ENCODE measurements at places on chromosomes 3 and 15. TPM values are rescaled to one million over a fixed set of nuclear protein-coding genes. Genes with fewer than 3 reads are reported as not detected.

- no peak for DNase-seq
- H3K4me1 ChIP-seq = no peaks in the 10 kb centered on the region
- no peak overlapping the region for H3K27ac ChIP-seq
These were observed 86.5 kb downstream of the B3GNT5 start for GRCh38 chr3:183339461-183340086.

- peak; percentile 85 for DNase-seq
- no peaks in the 10 kb centered on the region for H3K4me1 ChIP-seq
- H3K36me3 ChIP-seq = no peaks in the 10 kb centered on the region
- H3K27me3 ChIP-seq = no peaks in the 10 kb centered on the region
- H3K27ac ChIP-seq = no peak overlapping the region
These were observed 4.3 kb upstream of the MYL3 start for GRCh38 chr3:46867550-46867898.

- no peak overlapping the region for H3K27ac ChIP-seq
- no peak overlapping the region for H3K4me3 ChIP-seq
- no peak for DNase-seq
- H3K4me1 ChIP-seq = no peaks in the 10 kb centered on the region
- no peaks in the 10 kb centered on the region for H3K27me3 ChIP-seq
These were observed 29.7 kb downstream of the EPHB1 start for GRCh38 chr3:134824791-134825190.

DNA sequence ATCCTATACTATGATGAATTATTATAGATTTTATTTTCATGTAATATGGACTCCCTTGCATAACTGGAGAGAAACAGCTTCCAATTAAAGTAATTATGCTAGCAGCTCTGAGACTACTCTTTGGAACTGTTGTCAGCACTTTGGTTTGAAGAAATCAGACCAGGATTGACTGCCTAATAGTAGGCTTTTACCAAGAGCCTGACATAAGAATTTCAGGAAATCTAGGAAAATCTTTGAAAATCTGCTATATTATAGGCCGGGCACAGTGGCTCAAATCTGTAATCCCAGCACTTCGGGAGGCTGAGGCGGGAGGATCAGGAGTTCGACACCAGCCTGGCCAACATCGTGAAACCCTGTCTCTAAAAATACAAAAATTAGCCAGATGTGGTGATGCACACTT lies 62.9 kb downstream of the ZNF609 start:
- DNase-seq = no peak
- H3K27me3 ChIP-seq = no peaks in the 10 kb centered on the region
- peaks cover 15% of the 10 kb centered on the region for H3K4me1 ChIP-seq
- no peak overlapping the region for H3K4me3 ChIP-seq
- H3K36me3 ChIP-seq = no peaks in the 10 kb centered on the region

DNA sequence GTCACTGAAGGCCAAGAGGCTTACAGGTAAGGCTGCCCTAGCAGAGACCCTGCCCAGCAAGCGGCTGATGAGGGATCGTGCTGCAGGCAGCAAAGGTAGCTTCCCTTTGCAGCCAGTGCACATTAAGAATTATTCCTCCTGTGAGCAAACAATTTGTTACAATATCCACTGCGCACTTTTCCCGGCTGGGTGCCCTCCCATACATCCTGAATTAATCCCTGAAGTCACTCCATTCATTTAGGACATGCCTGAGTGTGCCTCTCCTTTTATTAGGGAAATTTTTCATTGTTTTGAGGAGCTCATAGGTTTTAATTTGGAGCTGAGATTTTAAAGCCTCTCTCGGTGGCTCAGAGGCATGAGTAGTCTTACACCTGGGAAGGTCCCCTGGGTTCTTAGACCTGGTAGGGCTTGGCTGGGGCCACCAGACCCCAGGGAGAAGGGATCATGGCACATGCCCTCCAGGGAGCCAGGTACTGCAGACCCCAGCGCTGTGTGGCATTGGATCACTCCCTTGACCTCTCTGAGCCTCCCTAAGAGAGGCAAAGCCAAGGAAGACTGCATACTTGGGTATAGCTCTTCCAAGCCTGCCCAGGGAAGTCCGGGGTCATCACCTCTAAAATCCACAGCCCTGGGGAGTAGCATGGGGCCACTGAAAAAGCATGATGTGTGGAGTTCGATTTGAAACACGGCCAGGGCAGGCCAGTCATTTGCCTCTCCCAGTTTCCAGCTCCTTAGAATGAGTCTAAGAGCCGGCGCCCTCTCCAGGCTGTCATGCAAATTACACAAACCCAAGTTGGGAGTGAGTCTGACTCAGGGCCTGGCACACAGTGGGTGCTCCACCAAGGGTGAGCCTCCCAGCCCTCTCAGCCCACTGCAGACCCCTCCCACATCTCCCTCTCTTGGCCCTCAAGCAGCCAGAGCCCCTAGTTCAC lies 151.9 kb upstream of the LINGO1 start:
- no peaks in the 10 kb centered on the region for H3K36me3 ChIP-seq
- no peaks in the 10 kb centered on the region for H3K27me3 ChIP-seq
- no peak for DNase-seq
- no peak overlapping the region for H3K27ac ChIP-seq
- no peak overlapping the region for H3K4me3 ChIP-seq
- H3K4me1 ChIP-seq = no peaks in the 10 kb centered on the region

- no peak overlapping the region for H3K4me3 ChIP-seq
- H3K4me1 ChIP-seq = no peaks in the 10 kb centered on the region
- H3K36me3 ChIP-seq = no peaks in the 10 kb centered on the region
- DNase-seq = no peak
These were observed 60.8 kb upstream of the ARHGEF3 start for GRCh38 chr3:56862352-56863062.

ST6GAL1 gene
- total RNA-seq = 17.2 TPM

RLBP1 gene
- not detected for total RNA-seq

ADPGK gene
- total RNA-seq = 23.9 TPM

ESYT3 gene
- total RNA-seq = 1.1 TPM
